Activated naive CD8-positive, alpha-beta T cell treated with anti-CD3 and anti-CD28 coated beads, Interleukin-2, amount 50 U/mL, for 16 hours (primary cell): ENCODE measurements at places on chromosomes 11 and 22.

GRCh38 chr22:44860311-44860710 is 107.9 kb downstream of the ARHGAP8 start:
- no peak for DNase-seq

DNA sequence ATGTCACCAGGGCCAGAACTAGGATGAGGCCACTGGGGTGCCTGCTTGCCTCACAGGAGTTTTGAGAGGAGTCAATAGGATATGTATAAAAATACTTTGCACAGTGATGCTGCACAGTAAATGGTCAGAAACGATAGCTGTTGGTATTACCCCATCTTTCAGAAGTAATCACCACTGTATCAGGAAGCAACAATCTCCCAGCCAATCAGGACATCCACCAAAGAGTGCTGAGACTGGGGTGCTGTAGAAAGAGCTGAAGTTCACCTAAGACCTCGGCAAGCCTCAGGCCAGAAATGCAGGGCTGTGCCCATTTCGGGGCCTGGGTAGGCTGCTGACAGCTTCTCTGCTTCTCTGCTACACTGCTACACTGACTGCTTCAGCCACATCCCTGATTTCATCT is 17.4 kb downstream of the LMO2 start:
- DNase-seq: no peak

DNA sequence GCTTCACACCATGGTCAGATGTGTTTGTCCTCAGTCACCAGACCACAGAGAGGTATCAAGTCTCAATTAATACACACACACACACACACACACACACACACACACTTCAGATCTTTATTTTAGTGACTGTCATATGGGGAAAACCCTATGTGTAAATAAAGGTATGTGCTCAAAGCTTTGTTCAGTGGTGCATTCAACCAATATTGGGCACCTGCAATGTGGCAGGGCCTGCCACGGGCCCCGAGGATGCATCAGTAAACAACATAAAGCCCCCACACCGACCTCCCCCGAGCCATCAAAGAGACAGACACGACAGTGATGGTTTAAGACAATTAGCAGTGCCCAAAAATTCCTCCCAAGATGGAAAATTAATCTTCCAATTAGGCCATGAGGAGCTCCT is 51.6 kb downstream of the SHANK2 start:
- DNase-seq: no peak

DNA sequence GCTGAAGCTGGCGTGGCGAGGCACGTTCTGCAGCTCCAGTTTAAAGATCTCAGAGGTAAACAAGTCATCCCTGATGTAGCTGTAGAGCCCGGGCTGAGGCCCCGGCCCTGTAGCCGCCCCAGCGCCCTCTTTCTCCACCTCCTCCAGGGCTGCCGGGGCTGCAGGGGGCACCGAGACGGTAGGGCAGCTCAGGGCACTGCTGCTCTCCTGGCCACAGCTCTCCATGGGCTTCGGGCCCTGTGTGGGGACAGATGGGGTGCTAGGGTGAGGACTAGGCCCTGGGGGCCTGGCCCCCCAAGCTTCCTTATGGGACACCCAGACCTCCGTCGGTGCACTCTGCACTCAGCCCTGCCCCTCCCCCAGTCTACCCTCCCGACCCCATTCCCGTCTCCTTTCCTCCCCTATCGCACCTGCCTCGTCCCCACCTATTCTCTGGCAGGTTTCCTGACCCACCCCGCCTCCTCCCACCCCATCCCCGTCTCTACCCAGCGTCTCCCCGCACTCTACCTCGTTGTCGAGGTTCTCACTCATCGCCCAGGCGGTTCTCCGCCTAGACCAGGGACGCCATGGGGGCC is 559 bp downstream of the RANBP1 start:
- DNase-seq: no peak

- DNase-seq: no peak
Measured at GRCh38 chr11:8363921-8364320, 100.2 kb upstream of the LMO1 start.

- DNase-seq: no peak
Measured at GRCh38 chr11:43969543-43969942, 27.1 kb downstream of the C11orf96 start.

GRCh38 chr22:46586531-46587011 is 33.6 kb upstream of the GRAMD4 start:
- DNase-seq: no peak

DNA sequence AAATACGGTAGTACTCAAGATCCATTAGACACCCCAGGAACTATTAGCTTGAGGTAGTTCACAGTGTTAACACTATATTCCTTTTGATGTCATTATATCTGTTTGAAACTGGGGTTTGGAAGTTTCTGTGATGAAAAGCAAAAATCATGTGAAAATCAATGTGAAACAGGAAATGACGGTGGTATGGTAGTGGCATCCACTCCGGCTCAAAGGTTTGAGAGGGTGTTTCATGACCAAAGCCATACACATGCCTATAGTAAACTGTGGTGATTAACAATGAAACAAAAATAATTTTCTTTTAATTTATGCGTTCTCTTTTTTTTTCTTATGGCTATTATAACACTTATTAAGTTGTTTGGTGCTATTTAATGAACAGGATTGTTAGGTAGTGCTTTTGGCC is 10.9 kb downstream of the RAB38 start:
- DNase-seq: no peak

DNA sequence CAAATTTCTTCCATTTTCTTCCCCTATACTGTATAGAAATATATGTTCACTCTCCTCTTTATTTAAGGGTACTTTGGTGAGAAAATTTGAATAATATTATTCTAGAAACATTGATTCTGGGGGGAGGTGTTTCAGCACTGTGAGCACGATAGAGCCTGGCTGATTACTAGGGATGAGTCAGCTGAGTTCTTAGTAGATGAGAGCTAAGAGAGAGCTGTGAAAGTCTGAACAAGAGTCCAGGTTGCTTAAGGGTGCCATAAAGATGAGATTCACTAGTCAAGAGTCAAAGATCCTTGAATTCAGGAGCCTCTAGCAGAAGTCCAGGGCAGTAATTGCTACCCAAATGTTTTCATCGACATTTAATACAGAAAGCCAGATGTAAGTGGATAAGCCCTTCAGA is 756.6 kb upstream of the API5 start:
- DNase-seq: no peak

DNA sequence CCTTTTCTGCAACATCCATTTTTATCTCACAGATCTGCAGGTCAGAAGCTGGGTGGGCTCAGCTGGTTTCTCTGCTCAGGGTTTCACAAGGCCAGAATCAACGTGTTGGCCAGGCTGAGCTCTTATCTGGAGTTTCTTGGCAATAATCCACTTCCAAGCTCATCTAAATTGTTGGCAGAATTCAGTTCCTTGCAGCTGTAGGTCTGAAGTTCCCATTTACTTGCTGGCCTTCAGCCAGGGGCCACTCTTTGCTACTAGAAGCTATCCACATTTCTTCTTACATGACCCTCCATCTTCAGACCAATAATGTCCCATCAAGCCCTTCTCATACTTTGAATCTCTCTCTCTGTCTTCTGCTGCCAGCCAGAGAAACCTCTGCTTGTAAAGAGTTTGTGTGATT is 103.5 kb downstream of the WNT11 start:
- no peak for DNase-seq

DNA sequence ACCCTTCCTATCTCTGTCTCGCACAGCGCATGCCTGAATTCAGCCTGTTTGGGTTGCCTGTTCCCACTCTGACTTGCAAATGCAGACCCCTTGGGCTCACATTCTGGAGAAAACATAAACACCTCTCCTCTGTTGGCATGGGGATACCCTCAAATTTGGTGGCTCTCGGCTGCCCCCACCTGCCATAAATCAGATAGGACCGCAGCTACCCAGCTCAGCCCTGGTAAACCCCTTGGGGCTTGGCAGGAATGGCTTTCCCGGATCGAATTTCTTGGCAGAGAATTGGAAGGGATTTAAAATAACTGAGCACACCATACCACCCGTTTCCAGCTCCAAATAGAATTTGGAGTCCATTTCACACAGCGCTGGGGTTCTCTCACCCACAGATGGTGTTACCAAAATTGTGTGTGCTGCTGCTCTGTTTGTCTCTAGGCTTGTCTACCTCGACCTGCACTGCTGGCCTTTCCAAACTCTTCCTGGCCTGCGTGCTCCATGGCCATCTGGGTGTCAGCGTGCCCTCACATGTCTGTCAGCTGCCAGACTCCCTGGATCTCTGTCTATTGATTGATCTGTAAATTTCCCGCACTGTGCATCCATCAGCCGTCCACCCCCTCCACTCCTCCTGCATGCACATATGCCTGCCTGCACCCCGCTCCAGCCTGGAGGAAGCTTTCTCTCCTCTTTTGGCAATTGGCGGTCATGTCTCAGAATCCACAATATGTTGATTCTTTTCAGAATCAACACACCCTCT is 134.0 kb downstream of the NTM start:
- no peak for DNase-seq

- DNase-seq: no peak
Measured at GRCh38 chr11:107848345-107848744, 10.2 kb downstream of the SLC35F2 start.

DNA sequence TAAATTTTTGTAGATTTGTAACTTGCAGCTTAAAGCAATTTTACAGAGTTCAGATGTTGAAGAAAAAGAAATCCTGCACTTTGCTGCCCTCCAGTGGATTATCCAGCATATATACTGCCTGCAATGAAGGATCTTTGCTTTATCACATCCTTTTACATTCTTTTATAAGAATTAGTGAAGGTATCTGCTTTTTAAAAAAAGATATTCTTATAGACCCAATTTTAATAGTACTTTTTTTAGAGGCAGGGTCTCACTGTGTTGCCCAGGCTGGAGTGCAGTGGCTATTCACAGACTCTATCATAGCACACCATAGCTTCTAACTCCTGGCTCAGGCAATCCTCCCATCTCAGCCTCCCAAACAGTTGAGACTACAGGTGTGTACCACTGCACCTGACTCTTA is 60.7 kb downstream of the TTC17 start:
- DNase-seq: no peak

- DNase-seq: no peak
Measured at GRCh38 chr11:6319001-6319703, 1.1 kb downstream of the CAVIN3 start.

DNA sequence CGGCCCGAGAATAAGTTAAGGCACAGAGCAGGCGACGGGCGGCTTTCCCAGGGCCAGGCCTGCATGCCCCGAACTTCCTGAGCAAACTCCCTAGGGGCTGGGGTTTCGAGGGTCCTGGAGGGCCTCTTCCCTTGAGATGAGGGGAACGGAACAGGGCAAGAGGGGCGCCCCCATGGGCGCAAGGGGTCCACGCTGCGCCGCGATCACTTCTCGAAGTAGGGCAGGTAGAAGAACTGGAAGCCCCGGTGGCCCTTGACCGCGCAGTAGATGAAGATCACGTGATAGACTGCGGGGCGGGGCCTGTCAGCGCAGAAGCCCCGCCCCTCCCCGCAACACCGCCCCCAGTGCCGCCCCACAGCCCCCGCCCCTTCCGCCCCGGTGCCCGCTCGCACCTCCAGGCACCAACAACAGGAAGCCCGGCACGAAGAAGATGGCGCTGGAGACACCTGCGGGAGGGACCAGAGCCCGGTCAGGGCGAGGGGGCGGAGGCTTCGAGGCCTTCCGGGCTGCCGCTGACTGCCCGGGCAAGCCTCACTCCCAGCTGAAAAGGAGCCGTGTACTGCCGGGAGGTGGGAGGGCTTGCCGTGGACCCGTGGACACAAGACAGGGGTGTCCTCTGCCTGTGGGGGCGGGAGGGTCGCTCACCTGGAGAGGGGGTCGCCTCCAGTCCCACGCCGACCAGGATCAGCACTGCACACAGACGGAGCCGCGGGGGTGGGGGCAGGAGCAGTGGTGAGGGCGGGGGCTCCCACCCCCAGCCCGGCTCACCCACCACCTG is 4.5 kb downstream of the TMEM134 start:
- DNase-seq: peak; percentile 80

DNA sequence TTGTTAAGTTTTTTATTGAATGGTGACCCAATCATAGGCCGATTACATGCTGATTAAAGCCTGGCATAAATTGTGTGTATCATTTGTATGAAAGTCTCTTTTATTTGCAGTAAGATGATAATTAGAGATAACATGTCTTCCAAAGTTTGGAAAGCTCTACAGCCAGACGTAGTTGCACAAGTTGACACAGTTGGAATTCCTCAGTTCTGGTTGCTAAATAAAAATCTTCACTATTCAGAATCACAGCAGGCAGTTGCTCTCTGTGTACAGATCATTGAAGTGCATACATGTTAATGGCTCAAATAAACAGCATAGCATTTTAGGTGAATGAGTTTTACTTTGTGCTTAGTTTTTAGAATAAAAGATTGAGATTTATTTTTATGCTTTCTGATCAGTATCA is 69.5 kb downstream of the ARHGAP42 start:
- DNase-seq: no peak

DNA sequence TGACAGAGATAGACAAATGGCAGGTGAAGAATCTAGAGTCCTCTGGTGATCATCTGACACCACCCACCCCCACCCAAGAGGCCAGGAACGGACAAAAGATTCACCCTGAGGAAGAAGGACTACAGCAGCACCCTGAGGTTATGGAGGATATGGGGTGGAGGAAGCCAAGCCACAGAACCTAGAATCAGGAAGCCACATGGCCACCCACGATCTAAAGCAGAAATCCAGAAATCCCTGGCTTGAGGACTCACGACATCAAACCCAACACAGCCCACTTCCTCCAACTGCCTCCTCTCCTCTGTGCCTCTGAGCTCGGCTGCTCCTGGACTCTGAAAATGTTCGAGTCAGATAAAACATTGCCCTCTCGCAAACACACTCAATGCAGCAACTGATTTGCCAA is 364.3 kb downstream of the SHANK2 start:
- no peak for DNase-seq

DNA sequence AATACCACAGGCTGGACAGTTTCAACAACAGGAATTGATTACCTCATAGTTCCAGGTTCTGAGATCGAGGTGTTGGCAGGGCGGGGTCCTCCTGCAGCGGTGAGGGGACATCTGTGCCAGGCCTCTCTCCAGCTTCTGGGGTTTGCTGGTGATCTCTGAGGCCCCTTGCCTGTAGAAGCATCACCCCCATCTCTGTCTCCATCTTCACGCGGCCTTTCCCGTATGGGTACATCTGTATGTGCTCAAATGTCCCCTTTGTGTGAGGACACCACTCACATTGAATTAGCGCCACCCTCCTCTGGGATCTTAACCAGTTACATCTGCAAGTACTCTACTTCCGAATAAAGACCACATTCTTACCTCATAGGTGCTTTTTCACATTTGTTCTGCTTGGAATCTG is 1029.9 kb downstream of the BRD1 start:
- no peak for DNase-seq

DNA sequence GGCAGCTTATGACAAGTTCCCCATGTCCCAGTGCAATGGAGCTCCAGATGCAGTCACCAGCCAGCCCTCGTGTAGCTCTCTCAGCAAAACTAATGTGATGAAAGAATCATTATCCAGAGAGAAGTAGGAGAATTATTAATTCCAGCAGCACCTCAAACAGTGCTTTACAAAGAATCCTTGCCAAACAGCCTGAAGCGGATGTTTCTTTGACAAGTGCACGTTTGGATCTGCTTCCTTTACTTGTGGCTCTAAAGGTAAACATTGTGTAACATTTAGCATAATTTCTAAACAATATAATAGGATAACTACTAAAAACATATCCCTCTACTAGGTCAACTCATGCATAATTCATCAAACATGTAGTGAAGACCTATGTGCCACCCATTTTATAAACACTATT is 197.0 kb downstream of the FAM181B start:
- no peak for DNase-seq
